Glutamatergic neuron (in vitro differentiated cells): ENCODE measurements at places on chromosomes 11 and 22. TPM values are rescaled to one million over a fixed set of nuclear protein-coding genes. Genes with fewer than 3 reads are reported as not detected.

The PAX6 gene
- total RNA-seq: 30.7 TPM

The PPME1 gene
- total RNA-seq: 65.1 TPM

The ANKK1 gene
- total RNA-seq: not detected

The MS4A6E gene
- not detected for total RNA-seq

The ROBO3 gene
- total RNA-seq: 5.9 TPM

The KRTAP5-11 gene
- not detected for total RNA-seq

The P4HA3 gene
- not detected for total RNA-seq

The RIBC2 gene
- total RNA-seq: 0.71 TPM

The PLEKHB1 gene
- total RNA-seq: 4.8 TPM

The OR4D5 gene
- total RNA-seq: not detected

GRCh38 chr11:82720267-82721065 lies 13.2 kb downstream of the FAM181B start:
- H3K27me3 ChIP-seq: no peaks in the 10 kb centered on the region
- no peak overlapping the region for H3K27ac ChIP-seq
- peaks cover 8% of the 10 kb centered on the region for H3K4me1 ChIP-seq
- H3K4me3 ChIP-seq: no peak overlapping the region
- no peaks in the 10 kb centered on the region for H3K36me3 ChIP-seq
- DNase-seq: no peak

- H3K27ac ChIP-seq: no peak overlapping the region
- no peaks in the 10 kb centered on the region for H3K36me3 ChIP-seq
- H3K4me1 ChIP-seq: peaks cover 5% of the 10 kb centered on the region
Observed at GRCh38 chr22:19037282-19038163, 84.7 kb downstream of the DGCR2 start.

- peak overlapping the region; percentile 43 for H3K4me3 ChIP-seq
- no peaks in the 10 kb centered on the region for H3K27me3 ChIP-seq
- H3K36me3 ChIP-seq: no peaks in the 10 kb centered on the region
- H3K27ac ChIP-seq: peak overlapping the region; percentile 84
- no peak for DNase-seq
Observed at GRCh38 chr11:46050662-46051061, 70.6 kb downstream of the PHF21A start.

DNA sequence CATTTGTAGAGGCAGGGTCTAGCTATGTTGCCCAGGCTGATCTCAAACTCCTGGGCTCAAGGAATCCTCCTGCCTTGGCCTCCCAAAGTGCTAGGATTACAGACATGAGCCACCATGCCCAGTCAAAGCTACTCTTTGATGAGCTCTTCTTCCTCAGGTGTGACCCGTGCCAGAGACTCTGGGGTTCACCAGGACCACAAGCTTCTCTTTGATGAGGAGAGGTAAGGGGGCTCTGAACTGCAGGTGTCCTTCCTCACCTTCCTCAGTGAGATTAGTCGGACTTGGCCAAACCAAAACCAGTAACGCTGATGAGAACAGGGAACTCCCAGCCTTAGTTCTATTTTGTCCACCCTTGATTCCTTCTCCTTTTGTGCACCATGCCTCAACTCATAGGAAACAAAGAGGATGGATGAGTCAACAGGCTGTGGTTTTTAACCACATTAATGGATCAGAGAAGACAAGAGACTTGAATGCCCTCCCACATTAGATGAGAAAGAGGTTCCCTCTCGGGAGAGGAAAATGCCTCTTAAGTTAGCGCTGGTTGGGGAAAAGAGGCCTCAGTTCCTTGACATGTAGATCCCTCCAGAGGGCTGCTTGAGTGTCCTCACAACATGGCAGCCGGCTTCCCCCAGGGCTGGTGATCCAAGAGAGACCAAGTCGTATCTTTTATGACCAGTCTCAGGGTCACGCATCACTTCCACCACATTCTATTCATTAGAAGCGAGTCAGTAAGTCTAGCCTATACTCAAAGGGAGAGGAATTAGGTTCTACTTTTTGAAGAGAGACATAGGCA lies 25.7 kb upstream of the CTR9 start:
- no peaks in the 10 kb centered on the region for H3K36me3 ChIP-seq
- DNase-seq: no peak
- H3K27ac ChIP-seq: no peak overlapping the region
- no peaks in the 10 kb centered on the region for H3K4me1 ChIP-seq
- no peaks in the 10 kb centered on the region for H3K27me3 ChIP-seq

- no peak overlapping the region for H3K27ac ChIP-seq
- peaks cover 4% of the 10 kb centered on the region for H3K36me3 ChIP-seq
- H3K4me1 ChIP-seq: peaks cover 4% of the 10 kb centered on the region
- no peak for DNase-seq
- H3K27me3 ChIP-seq: no peaks in the 10 kb centered on the region
Observed at GRCh38 chr22:19065298-19065859, 56.8 kb downstream of the DGCR2 start.

GRCh38 chr22:28950617-28951411 lies 67.4 kb downstream of the ZNRF3 start:
- H3K36me3 ChIP-seq: peaks cover 24% of the 10 kb centered on the region
- H3K4me1 ChIP-seq: peaks cover 3% of the 10 kb centered on the region
- DNase-seq: no peak
- peaks cover 2% of the 10 kb centered on the region for H3K27me3 ChIP-seq
- H3K4me3 ChIP-seq: no peak overlapping the region
- no peak overlapping the region for H3K27ac ChIP-seq

DNA sequence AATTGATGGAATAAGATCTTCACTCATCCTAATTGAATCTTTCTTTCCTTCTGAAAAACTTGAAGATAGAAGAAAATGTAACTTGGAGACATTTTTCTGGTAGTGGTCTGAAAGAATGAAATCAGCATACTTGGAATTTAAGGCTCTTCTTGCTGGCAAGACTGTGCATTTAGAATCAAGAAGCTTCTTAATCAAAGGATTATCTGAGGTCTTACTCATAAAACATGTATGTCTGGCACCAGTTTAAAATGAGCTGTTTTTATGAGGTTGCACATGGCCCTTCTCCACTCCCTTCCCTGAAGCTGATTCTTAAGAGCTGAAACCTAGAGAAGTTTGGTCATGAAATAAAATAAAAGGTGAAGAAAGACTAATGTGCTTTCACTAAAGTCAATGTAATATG lies 77.3 kb downstream of the ARHGEF12 start:
- no peaks in the 10 kb centered on the region for H3K27me3 ChIP-seq
- H3K36me3 ChIP-seq: no peaks in the 10 kb centered on the region
- no peak overlapping the region for H3K27ac ChIP-seq
- H3K4me3 ChIP-seq: no peak overlapping the region
- H3K4me1 ChIP-seq: no peaks in the 10 kb centered on the region

DNA sequence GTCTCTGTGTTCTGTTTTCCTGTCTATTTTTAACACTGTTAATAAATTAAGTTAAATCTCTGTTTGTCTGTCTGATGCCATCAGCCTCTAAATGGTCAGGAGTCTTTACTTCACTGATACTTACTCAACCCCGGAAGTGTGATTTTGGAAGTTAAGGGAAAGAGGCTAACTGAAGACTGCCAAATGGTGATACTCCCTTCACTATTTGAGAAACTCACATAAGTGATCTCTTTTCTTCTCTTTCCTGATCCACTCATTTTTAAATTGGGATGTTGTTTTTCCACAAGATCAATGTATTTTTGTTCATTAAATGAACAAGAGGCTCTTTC lies 389 bp upstream of the CASP12 start:
- H3K36me3 ChIP-seq: no peaks in the 10 kb centered on the region
- H3K27me3 ChIP-seq: peaks cover 2% of the 10 kb centered on the region
- no peak overlapping the region for H3K27ac ChIP-seq
- no peak overlapping the region for H3K4me3 ChIP-seq
- no peaks in the 10 kb centered on the region for H3K4me1 ChIP-seq
- no peak for DNase-seq

- no peaks in the 10 kb centered on the region for H3K36me3 ChIP-seq
- H3K27ac ChIP-seq: no peak overlapping the region
- H3K4me3 ChIP-seq: no peak overlapping the region
- no peak for DNase-seq
Observed at GRCh38 chr11:40444151-40444550, 1015.3 kb downstream of the LRRC4C start.

- DNase-seq: no peak
- no peak overlapping the region for H3K4me3 ChIP-seq
- H3K27ac ChIP-seq: no peak overlapping the region
Observed at GRCh38 chr11:13763341-13763740, 94.9 kb downstream of the FAR1 start.

DNA sequence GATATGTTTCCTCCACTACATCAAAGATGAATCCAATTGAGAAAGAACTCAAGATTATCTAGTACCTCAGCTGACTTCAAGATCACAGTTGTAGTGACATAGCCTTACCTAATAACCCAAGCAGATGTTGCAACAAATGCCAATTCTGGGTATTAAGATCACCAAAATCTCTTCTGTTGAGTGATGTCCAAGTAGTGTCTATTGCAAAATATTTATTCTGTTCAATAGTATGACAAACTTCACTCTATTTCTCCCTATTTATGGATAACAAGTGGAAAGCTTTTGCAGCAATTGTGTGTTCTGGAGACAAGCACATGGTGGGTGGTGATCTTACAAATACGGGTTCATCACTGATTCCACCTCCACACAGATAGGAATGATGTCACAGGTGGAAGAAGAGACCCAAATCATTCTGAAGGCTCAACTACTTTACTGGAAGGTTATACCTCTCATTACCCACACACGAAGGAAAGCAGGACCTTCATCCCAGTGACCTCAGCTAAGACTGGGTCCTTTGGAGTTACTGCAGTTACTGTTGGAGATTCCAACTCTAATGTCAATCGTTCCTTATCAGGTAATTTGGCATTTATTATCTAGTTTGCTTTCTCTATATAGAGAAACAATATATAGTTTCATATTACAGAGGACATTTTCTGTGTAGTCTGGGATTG lies 72.0 kb downstream of the CD44 start:
- no peak overlapping the region for H3K4me3 ChIP-seq
- H3K4me1 ChIP-seq: no peaks in the 10 kb centered on the region
- H3K27ac ChIP-seq: no peak overlapping the region
- peaks cover 2% of the 10 kb centered on the region for H3K27me3 ChIP-seq
- no peak for DNase-seq

GRCh38 chr11:70596091-70596490 lies 197.8 kb downstream of the CTTN start:
- no peaks in the 10 kb centered on the region for H3K36me3 ChIP-seq
- H3K27me3 ChIP-seq: peaks cover 2% of the 10 kb centered on the region
- H3K27ac ChIP-seq: no peak overlapping the region

- no peaks in the 10 kb centered on the region for H3K27me3 ChIP-seq
- no peak overlapping the region for H3K27ac ChIP-seq
- peaks cover 10% of the 10 kb centered on the region for H3K36me3 ChIP-seq
- H3K4me1 ChIP-seq: no peaks in the 10 kb centered on the region
Observed at GRCh38 chr11:34730544-34731295, 109.8 kb downstream of the EHF start.

DNA sequence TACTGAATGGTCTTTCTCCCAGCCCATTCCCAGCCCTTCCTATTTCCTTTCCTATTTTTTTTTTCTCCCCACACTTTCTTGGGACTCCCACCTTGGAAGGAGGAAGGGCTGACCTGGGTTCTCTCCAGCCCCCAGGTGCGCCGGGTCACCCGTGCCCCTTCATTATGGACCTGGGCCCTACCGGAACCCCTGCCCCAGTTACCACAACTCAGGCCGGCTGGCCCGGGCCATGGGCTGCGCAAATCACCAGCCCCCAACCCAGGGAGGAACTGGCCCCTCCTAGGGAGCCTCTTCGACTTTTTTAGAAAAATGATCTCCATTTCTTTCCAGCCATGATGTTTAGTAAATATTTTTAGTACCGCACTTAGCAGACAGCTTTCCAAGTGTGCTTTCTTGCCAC lies 62.2 kb downstream of the MORC2 start:
- H3K27me3 ChIP-seq: peaks cover 2% of the 10 kb centered on the region
- H3K27ac ChIP-seq: no peak overlapping the region
- no peak overlapping the region for H3K4me3 ChIP-seq
- no peak for DNase-seq

- peak overlapping the region; percentile 88 for H3K4me3 ChIP-seq
- H3K27ac ChIP-seq: peak overlapping the region; percentile 89
- peak; percentile 39 for DNase-seq
Observed at GRCh38 chr22:37804352-37804880, 3.3 kb upstream of the GCAT start.

DNA sequence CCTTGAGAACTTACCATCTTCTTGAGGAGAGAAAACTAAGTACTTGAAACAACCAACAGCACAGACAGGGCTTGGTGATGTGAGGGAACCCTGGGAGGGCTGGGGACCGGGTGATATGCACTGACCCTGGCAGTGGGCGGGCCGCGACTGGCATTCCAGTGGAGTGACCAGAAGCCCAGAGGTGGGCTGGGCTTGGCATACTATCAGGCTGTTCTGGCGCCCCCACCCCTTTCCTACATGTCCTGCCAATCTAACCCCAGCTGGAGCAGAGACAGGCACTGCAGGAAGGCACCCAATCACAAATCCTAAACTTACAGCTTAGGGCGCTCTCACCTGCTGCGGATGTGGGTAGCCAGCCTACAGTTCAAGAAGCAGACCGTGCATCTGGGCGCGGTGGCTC lies 54.0 kb upstream of the GCAT start:
- H3K4me1 ChIP-seq: no peaks in the 10 kb centered on the region
- H3K27me3 ChIP-seq: peaks cover 7% of the 10 kb centered on the region
- H3K36me3 ChIP-seq: peaks cover 5% of the 10 kb centered on the region
- no peak overlapping the region for H3K4me3 ChIP-seq

GRCh38 chr11:61760946-61761345 lies 8.5 kb downstream of the MYRF start:
- no peak overlapping the region for H3K27ac ChIP-seq
- H3K4me1 ChIP-seq: peaks cover 3% of the 10 kb centered on the region
- no peak for DNase-seq

DNA sequence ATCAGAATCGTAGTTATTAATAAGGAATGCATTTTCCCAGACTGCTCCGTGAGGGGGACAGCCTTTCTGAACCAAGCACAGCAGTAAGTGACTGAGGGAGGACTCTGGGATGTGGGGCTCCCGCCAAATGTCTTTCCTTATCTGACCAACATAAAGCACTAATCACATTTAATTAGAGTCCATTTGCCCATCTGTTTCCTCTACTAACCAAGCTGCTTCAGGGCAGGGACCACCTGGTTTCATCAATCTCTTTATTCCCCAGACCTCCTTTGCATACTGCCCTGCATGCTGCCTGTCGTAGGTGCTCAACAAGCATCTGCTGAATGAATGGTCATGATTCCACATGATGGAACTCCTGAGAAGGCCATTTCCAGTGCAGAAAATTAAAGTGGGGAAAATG lies 29.4 kb downstream of the SMCO4 start:
- H3K27ac ChIP-seq: peak overlapping the region; percentile 9
- no peak overlapping the region for H3K4me3 ChIP-seq
- DNase-seq: no peak
- peaks cover 8% of the 10 kb centered on the region for H3K36me3 ChIP-seq
- H3K27me3 ChIP-seq: peaks cover 8% of the 10 kb centered on the region

GRCh38 chr11:67534070-67534679 lies 10.9 kb upstream of the CABP2 start:
- H3K36me3 ChIP-seq: peaks cover 22% of the 10 kb centered on the region
- H3K4me3 ChIP-seq: no peak overlapping the region
- no peak for DNase-seq
- no peak overlapping the region for H3K27ac ChIP-seq
- no peaks in the 10 kb centered on the region for H3K4me1 ChIP-seq

GRCh38 chr11:8773916-8774539 lies 91.4 kb downstream of the RPL27A start:
- no peaks in the 10 kb centered on the region for H3K36me3 ChIP-seq
- H3K27me3 ChIP-seq: peaks cover 2% of the 10 kb centered on the region
- no peak overlapping the region for H3K4me3 ChIP-seq
- peaks cover 11% of the 10 kb centered on the region for H3K4me1 ChIP-seq
